ENCODE measurements at places on chromosomes 3 and 15. TPM values are rescaled to one million over a fixed set of nuclear protein-coding genes. Genes with fewer than 3 reads are reported as not detected.

Gene TGM5
- total RNA-seq, result 0.15 TPM

Gene MGLL
- total RNA-seq, result 46.4 TPM

DNA sequence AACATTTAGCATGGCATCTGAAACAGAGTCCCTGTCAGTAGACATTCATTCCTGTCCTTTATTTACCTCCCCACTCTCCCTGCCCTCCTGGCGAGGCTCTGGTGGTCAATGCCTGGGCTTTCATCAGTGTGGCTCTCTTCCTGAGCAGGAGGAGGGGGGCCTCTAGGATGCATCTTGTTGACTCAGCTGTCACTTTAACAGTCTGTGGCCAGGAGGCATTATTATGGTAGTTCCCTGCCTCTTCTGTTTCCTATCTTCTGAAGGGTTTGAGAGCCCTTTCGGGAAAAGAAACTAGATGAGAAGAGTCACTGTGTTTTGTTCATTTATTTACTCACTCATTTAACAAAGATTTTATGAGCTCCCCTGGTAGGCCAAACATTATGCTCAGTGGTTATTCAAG, 2.4 kb upstream of the PPP1R14D start:
- DNase-seq, result no peak

GRCh38 chr3:23075496-23075895, 127.6 kb upstream of the UBE2E2 start:
- DNase-seq, result no peak

Gene OR5K1
- not detected for total RNA-seq

DNA sequence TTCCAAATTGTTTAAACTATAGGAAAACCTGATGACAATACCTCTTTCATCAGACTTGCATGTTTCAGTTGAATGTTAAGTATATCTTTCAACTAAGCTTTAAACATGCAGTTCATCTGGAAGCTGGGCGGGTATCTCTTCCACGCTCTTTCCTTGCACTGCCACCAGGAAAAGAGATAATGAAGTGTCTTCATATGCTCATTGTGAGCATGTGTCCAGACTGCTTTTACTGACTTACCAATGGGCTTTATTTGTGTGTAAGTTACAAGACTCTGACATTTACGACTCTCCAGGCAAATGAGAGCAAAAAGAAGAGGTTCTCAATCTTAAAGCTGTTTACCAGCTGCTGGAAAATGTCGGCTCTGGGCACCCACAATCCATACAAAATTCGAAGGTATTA, 52.8 kb downstream of the TMEM212 start:
- no peak for DNase-seq
